ENCODE measurements at places on chromosomes 6 and 20.
A peak's percentile ranks its signal among the peaks of the same experiment; 100 is the strongest.

- peak; percentile 2 for DNase-seq
Measured at GRCh38 chr6:144478483-144478882, 193.3 kb downstream of the UTRN start.

- no peak for DNase-seq
Measured at GRCh38 chr6:125558907-125559306, 190.5 kb upstream of the HEY2 start.

GRCh38 chr6:47767102-47767501 lies 14.7 kb upstream of the OPN5 start:
- no peak for DNase-seq

DNA sequence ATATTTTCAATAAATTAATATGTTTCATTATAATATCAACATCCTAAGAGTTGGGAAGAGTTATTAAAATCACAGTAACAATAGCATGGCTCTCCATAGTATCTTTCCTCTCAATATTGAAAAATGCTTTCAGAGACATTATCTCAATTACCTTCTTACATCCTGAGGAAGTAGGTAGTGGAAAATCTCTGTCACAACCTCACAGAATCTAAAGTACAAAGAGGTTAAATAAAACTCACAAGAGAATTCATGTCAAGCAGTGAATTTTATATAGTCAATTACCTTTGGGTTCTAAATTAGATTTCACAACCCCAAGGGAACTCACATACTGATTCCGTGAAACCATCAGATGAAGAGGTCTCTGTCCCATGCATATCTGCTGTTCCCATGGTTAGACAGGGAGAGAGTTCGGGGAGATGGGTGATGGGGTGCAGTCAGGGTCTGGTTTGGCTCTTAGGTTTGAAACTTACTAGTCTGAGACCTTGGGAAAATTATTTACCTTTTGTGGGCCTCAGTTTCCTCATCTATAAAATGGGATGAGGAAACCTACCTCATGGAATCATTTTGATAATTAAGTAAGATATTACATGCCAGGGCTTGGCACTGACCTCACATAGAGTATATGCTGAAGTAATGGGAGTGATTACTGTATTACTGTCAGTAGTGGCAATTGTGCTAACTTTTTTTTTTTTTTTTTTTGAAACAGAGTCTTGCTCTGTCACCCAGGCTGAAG lies 74.0 kb upstream of the SNX9 start:
- DNase-seq = no peak

- no peak for DNase-seq
Measured at GRCh38 chr6:162245830-162246420, 481.6 kb downstream of the PRKN start.

DNA sequence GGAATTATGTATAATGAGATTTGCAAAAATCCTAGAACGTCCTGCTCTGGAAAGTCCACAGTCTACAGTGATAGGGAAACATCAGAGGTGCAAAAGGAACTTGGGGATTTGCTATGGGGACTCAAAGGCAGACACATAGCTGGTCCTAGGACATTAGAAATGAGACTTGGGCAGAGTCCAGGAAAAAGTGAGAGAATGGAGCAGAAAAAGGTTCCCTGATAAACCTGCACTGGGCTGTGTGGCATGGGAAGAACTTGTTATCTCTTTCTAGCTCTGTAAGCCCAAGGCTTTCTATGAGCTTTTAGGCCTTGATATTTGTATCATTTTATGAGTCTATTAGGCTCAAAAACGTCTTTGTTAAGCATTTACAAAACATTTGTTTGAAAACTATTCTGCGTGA lies 15.2 kb downstream of the PRND start:
- DNase-seq = no peak

- DNase-seq = no peak
Measured at GRCh38 chr20:38133680-38134426, 31.2 kb downstream of the TGM2 start.

- DNase-seq = no peak
Measured at GRCh38 chr6:143724876-143725275, 47.1 kb downstream of the PHACTR2 start.

- DNase-seq = no peak
Measured at GRCh38 chr20:8393381-8393780, 261.3 kb downstream of the PLCB1 start.

DNA sequence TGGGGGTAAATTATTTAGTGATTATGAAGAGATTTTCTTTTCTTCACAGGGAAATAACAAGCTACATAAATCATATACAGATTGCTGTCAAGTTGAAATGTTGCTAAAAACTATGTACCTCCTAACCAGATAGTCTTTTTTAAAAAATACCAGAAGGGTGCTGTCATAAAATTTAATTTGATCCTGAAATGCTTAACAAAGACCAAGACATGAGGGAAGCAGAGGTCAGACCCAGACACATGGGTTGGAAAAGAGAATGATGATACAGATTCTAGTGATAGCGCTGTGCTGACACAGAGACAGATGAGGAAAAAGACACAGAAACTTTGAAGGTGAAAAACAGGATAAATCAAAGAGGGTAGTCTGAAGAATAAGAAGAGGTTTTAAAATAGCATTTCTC lies 573.1 kb downstream of the HACE1 start:
- DNase-seq = no peak

GRCh38 chr6:12593771-12594529 lies 122.6 kb upstream of the PHACTR1 start:
- no peak for DNase-seq

GRCh38 chr6:136365776-136366354 lies 76.2 kb upstream of the BCLAF1 start:
- DNase-seq = no peak

DNA sequence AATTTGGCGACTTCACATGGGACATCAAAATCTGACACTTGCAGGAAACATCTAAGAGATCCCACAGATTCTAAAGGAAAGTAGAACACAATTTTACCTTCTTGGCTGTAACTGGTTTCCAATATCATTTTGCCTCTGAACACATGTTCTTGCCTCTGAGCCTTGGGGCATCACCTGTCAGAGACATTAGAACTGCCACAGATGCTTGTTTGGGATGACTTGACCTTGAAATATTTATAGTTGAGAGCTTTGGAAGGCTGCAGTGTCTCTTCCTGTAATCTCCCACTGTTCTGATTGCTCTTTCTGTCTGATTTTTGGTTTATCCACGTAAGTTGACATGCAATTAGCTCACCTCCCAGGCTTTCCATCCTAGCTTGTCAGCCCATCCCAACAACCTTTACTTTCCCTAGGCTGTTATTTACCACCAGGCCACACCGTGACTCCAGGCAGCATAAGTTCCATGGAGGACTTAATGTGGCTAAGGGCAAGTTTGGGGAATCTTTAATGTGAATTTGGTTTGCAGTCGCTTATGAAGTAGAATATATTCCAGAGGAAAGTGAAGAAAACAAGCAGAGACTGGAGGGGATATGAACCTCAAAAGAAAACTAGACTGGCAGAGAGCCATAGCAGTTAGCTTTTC lies 256.5 kb upstream of the RIN2 start:
- no peak for DNase-seq

- DNase-seq = no peak
Measured at GRCh38 chr6:110658631-110659211, 156.5 kb downstream of the CDK19 start.

- no peak for DNase-seq
Measured at GRCh38 chr6:44035621-44036020, 91.6 kb downstream of the MRPL14 start.

DNA sequence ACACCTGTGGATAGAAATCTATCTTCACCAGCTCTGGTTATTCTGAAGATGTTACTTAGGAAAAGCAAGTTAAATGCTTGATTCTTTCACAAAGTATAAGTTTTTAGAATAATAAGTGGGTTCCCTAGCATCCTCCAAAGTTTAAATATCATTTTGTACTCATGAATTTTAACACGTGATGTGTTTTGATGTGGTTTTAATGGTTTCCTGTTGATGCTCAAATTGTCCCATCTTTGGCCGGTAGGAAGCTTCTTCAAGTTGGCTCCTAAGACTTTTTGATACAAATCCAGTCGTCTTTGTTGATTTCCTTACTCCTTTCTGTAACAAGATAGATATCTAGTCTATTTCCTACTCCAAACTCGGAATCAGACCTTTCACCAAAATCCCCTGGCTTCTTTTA lies 94.5 kb upstream of the STXBP5 start:
- DNase-seq = no peak

GRCh38 chr6:11964729-11965335 lies 47.3 kb upstream of the HIVEP1 start:
- no peak for DNase-seq

DNA sequence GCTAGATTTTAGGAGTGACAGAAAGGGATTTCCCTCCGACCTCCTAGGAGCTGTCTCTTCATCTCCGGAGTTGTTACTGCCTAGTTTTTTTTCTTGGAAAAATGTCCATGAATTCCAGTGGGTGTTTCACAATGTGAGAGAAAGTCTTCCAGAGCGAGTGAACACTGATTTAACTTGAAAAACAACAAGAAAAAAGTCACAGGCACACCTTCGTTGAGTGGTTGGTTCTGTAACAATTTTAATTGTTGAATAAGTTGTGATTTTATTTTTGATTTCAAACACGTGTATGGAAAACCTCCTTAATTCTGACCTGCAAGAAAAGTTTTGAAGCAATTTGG lies 2.9 kb downstream of the TFAP2C start:
- DNase-seq = no peak

GRCh38 chr20:32839227-32839981 lies 19.3 kb upstream of the EFCAB8 start:
- no peak for DNase-seq

DNA sequence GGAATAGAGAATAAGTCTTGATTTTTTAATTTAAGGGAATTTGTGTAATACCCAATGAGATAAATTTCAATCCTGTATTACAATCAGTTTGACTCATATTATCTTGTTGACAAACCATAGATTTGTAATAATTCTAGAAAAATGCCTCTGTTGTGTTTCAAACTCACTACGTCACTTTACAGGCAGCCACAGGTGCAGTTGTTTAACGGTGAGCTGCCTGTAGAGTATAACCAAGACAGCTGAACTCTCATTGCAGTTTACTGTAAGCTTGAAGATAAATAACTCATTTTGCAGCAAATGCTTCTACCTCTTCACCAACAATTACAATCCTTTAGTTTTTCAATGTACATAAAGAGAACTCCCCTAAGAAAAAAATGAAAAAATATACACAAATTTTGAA lies 114.3 kb downstream of the PRKN start:
- no peak for DNase-seq

DNA sequence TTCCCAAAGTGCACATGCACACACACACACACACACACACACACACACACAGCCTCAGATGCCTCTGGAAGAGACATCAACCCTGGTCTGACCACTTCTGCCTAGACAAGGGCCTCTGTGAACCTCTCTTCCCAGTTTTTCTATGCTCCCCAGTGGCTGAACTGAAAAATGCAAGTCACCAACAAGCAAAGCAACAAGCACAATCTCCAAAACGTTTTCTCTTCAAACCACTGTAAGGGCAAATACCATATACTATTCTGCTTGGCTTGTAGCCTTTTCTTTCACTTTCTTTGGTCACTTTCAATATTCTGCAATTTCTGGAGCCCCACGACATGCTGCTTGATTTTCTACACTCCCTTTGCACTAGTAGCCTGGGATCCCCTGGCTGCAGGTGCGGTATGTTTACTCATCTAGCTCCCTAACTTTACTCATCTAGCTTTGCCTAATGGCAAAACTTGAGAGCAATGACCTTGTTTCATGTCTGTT lies 121.4 kb upstream of the DST start:
- no peak for DNase-seq

- DNase-seq = no peak
Measured at GRCh38 chr6:40931931-40932330, 107.1 kb downstream of the UNC5CL start.

- no peak for DNase-seq
Measured at GRCh38 chr6:131858765-131859415, 51.1 kb downstream of the ENPP1 start.

GRCh38 chr6:127397729-127398630 lies 54.6 kb upstream of the ECHDC1 start:
- no peak for DNase-seq

DNA sequence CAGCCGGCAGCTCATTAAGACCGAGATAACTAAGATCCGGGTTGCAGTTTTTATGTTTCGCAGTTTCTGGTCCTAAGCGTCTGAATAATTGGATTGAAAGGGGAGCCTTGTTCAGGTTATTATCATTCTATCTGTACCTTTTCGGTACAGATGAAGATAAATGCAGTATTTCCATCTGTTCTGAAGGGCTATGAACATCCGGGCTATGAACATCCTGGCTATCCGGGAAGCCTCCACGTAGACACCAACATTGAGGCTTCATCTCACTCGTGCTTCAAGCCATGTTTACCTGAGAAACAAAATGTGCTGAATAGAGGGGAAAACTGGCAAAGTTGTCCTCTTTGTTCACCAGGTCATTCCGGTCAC lies 399 bp upstream of the REPS1 start:
- no peak for DNase-seq
